ENCODE measurements at places on chromosomes 6 and 20. TPM values are rescaled to one million over a fixed set of nuclear protein-coding genes. Genes with fewer than 3 reads are reported as not detected.

The MICB gene
- total RNA-seq, result 72.1 TPM

The OTOR gene
- not detected for total RNA-seq

The AVP gene
- not detected for total RNA-seq

The HSPA12B gene
- total RNA-seq, result 0.21 TPM

The POM121L2 gene
- total RNA-seq, result not detected

The STMND1 gene
- total RNA-seq, result not detected

The PPP1R3D gene
- total RNA-seq, result 7.9 TPM
